ENCODE measurements at places on chromosomes 4 and X. TPM values are rescaled to one million over a fixed set of nuclear protein-coding genes. Genes with fewer than 3 reads are reported as not detected.
A peak's percentile ranks its signal among the peaks of the same experiment; 100 is the strongest.

DNA sequence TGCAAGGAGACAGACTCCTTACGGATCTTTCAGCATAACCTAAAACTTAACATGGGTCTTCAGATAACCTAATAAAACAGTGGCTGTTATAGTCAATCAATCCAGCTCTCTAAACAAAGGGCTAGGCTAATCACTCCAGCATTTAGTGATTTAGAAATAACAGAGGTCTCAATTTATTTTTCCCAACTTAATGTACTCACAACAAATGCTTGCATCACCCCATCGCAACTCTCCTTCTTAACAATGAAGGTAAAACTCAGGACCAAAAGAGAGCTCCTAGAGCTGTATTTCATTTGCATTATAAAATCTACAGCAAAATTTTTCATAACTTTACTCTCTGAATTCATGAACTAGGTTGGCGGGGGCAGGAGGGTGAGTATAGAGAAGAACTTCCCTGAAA is 1.1 kb downstream of the LIN54 start:
- ATAC-seq: no peak

SLC10A6 gene
- total RNA-seq: 1.6 TPM

GRCh38 chrX:22116605-22117546 is 84.8 kb downstream of the PHEX start:
- no peak for ATAC-seq

DNA sequence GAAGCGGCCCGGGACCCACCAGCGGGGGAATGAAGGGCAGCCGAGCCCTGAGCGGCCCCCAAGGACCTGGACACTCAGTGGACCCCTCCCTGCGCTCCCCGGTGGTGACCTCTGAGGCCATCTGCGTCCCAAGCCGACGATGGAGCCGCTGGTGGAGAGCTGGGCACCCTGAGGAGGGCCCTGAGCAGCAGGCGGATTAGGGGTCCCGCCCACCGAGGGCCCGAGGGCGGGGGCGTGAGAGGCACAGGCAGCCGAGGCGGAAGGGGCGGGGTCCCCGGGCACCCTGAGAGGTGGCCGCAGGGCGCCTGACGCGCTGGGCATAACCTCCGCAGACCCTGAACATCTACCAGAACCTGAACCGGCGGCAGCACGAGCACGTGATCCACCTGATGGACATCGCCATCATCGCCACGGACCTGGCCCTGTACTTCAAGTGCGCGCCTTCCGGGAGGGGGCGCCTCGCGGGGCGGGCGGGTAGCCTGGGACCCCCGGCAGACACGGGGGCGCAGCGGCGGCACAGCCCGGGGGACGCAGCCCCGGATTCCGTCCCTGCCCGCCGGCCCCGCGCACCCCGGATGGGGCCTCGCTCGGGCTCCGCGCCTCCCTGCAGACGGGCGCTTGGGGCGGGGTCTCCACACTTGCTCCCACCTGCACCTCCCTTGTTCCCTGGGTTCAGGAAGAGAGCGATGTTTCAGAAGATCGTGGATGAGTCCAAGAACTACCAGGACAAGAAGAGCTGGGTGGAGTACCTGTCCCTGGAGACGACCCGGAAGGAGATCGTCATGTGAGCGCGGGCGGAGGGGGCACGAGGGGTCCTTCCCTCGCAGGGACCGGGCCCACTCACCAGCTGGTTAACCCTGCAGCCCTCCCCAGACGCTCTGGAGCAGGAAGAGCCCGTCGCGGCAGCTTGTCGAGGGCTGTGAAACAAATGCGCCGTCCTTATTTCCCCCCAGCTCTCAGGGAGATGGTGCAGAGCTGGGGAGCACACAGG is 10.3 kb downstream of the ATP5ME start:
- peak; percentile 40 for ATAC-seq

- no peak for ATAC-seq
Observed at GRCh38 chr4:163603257-163603656, 108.8 kb downstream of the TMA16 start.

DNA sequence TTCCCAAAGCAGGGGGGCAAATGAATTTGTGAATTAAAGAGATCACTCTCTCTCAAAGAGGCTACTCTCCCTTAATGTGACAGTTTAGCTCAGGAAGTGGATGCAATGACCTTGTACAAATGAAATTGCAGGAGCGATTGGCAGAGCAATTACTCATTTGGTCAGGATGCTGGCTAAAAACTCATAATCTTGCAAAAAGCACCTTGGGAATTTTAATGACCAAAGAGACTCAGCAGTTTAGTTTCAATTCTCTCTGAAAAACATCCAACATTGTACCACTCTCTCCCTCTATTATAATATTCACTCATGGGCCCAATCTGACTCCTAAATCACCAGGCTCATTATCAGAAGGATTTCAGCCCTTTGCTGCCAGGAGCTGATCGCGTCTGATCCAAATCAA is 26.1 kb downstream of the PDGFC start:
- ATAC-seq: no peak

- ATAC-seq: no peak
Observed at GRCh38 chr4:125836597-125837195, 521.9 kb downstream of the FAT4 start.

NAA10 gene
- 85.5 TPM for total RNA-seq

DNA sequence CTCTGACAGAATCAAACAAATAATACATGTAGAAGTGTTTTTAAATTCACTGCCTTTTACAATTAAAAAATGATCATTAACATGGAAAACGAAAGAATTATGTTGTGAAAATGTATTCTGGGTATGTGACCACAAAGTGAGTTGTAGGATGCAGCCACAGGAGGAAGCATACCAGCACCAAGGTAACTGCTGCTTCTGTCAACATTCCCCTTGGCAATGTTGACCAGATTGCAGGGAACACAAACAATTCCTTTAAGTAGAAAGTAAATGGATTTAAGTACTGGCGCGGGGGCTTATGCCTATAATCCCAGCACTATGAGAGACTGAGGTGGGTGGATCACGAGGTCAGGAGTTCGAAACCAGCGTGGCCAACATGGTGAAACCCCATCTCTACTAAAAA is 1877.9 kb upstream of the PCDH7 start:
- no peak for ATAC-seq

PRKG2 gene
- total RNA-seq: 24.9 TPM

GRCh38 chr4:56626963-56627362 is 54.1 kb downstream of the HOPX start:
- no peak for ATAC-seq
